ENCODE measurements at places on chromosomes 4 and X.

GRCh38 chr4:64360664-64361398, 48.4 kb downstream of the TECRL start:
- DNase-seq, result no peak

GRCh38 chr4:129080129-129080528, 13.2 kb downstream of the SCLT1 start:
- no peak for DNase-seq

GRCh38 chr4:97103252-97103651, 1040.0 kb downstream of the STPG2 start:
- DNase-seq, result no peak

- no peak for DNase-seq
Measured at GRCh38 chr4:134326866-134327265, 125.3 kb upstream of the PABPC4L start.

- no peak for DNase-seq
Measured at GRCh38 chrX:68728186-68728585, 80.7 kb downstream of the STARD8 start.

- DNase-seq, result no peak
Measured at GRCh38 chrX:107700317-107700774, 72.0 kb downstream of the PRPS1 start.
